CD4-positive, alpha-beta T cell treated with Interleukin-17A for 1 hour (primary cell): ENCODE measurements at places on chromosomes 3 and 15.

DNA sequence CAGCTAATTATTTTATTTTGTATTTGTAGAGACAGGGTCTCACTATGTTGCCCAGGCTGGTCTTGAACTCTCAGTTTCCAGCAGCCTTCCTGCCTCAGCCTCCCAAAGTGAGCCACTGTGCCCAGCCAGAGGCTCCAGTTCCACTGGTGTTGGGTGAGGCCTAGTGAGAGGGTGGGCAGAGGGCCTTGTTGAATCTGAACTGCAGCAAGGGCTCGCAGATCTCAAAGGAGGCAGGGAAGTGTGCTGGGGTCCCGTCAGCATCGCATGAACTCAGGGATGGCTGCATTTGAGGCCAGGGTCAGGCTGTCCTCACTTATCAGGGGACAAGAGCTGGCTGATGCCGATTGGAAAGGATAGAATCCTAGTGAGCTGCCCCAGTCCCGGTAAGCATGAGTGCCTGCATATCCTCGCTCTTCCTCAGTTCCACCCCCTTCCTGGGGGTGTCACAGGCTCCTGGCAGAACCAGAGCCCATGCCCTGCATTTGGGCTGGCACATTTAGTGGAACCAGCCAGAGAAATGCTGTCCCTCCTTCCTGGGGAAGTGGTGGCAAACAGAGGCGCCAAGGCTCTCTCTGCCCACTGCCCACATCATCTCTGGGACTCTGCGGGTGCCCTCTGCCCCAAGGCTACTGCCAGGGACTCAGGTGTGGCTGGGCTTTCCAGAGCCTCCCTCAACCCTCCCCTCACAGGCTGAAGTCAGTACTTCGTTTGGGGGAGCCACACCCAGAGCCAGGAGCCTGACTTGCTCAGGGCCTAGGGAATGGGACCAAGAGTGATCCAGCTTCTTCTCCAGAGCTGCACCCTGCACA lies 24.1 kb downstream of the ALS2CL start:
- no peak for DNase-seq

GRCh38 chr3:46998121-46998851 lies 18.8 kb downstream of the NBEAL2 start:
- peak; percentile 77 for DNase-seq

DNA sequence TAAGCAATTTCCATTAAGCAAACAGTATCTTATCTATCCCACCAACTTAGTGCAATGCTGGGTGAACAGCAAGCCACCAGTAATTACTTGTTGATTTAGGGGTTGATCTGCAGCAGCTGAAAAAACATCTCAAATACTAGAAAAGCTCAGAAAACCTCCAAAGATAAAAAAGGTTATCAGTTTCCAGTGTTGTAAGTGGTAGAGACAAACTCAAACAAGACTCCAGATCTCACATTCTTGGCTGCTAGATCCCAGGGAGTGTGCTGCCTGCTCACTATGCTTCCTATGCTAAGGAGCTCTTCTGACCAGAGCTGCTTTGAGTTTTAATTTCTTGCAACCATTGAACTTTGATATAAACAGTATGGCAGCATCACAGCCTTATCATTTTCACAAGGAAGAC lies 11.3 kb downstream of the B3GALNT1 start:
- no peak for DNase-seq

DNA sequence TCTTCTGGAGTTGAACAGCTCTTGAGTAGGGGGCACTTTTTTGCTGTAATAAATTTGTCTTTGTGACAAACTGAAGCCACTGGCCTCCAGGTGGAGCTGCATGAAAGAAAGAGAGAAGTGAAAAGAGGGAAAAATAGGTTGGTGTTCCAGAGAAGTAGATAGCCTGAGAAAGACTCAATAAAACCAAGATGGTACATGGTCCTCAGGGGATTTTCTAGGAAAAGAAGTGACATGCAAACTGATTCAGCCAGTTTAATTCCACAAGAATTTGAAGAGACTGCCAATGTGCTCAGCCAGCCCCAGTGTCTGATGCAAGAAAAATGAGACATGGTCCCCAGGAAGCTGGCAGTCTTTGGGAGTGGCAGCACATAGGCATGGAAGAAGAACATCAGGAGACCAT lies 152.7 kb downstream of the CD47 start:
- DNase-seq: peak; percentile 40

GRCh38 chr3:72343078-72343477 lies 505.2 kb downstream of the SHQ1 start:
- DNase-seq: no peak

DNA sequence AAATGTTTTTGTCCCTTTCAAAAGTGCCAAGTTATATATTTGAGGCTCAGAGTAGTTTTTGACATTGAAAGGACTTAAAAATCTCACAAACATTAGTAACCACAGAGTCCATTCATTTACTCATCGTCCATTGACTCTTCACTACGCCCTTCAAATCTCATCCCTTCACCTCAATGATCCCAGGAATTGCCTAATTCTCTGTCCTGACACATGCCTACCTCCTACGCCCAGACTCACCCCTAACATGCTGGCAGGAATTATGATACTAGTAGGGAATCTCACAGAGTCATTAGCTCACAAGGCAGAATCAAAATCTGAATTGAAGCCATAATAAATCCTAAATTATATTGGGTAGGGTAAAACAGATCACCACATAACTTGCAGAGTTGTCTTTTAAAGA lies 410.1 kb downstream of the RAP2B start:
- no peak for DNase-seq

DNA sequence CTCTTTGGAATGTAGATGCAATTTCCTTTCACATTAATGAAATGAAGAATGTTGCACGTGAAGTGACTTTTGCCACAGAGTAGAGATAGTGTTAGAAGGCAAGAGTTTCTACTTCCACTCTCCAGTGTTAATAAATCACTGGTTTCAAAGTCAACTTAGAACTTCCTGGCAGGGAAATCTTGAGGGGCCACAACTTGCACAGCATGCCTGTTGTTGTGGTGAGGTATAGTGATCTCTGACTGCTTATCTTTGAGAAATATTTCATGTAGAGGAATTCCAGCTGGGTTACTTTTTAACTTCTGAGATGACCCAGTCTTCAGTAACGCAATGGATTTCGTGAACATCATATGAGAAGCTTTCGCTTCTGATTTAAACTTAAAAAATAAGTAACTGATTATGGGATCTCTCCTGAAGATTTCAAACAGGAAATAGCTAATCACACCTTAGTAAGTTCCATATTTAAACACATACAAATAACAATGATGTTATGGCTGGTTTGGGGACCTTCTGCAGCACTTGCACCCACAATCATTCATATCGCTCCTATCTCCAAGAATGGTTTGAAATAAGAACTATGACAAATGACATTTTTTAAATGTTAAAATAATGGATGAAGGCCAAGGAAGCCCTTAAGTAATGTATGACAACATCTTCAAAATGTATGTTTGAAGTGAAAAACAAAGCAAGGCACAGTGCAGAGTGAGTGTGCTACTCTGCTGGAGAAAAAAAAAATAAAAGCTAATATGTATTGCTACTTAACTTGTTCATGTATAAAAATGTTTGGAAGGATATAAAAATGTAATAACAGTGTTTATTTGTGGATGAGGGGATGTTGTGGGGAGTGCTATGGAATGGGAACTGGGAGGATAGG lies 726.5 kb upstream of the NECTIN3 start:
- no peak for DNase-seq

DNA sequence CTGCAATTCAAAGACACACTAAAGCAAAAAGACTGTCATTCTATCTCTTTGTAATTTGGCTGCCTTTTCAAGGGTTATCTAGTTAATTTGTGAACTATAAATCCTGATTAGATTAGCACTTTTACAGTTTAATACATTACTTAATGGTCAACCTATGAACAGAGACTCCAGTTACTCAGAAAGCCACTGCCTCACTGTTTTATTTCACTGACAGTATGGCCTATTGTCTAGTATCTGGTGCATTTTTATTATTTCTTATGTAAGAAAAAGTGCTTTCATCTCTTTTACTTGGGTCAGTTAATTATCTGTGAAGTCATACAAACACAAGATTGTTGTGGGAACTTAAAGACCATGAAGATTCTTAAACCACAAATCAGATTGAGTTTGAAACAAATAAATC lies 133.8 kb downstream of the ZBBX start:
- DNase-seq: no peak

GRCh38 chr3:49900491-49901153 lies 3.1 kb downstream of the MST1R start:
- no peak for DNase-seq

DNA sequence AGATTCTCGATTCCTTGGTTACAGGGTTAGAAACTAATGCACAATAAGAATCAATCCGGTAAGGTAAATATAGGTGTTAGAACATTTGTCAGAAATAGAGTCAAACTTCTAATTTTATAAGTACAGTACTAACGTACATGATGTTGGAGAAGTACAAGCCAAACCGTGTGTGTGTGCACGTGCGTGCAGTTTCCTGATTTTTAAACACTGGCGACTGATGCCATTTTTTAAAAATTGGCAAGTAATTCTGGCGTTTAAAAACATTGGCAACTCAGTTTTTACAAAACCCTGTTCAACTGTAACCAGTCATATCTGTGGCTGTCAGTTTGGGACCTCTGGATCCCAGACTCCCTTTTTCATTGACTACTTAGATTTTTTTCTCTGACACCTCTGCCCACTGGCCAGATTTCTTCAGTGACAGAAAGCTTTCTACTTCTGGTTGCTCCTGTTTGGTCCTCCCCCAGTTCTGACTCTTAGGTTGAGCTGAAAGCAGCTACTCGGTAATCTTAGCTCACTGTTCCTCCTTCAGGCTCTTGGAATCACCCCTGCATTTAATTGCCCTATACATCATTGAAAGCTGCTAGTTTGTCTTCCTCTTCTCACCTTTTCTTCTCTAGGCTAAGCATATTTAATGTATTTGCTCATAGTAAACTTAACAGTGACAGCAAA lies 843 bp downstream of the ATG7 start:
- DNase-seq: peak; percentile 16

- DNase-seq: peak; percentile 84
Observed at GRCh38 chr3:51974963-51975851, at the start of gene ABHD14A. Gene ABHD14A, plus strand, starts transcription at chr3:51975064. Its CDS starts 72 bp downstream, at chr3:51975136.

DNA sequence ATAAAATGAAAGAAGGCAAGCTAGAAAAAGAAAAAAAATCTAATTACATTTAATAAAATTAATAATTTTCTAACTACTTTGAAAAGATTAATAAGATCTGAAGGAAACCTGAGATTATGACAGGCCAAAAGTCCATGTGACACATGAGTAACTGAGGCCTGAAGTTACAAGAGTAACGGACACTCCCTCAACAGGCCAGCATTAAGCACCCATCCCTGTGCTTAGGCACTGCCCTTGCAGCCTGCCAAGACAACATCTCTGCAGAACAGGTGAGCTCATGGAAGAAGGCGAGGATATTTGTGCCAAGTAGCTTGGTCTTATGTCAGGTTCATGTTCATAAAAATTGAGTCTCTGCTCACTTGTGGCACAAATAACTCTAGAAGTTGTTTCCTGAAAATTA lies 31.8 kb downstream of the SUCLG2 start:
- no peak for DNase-seq

DNA sequence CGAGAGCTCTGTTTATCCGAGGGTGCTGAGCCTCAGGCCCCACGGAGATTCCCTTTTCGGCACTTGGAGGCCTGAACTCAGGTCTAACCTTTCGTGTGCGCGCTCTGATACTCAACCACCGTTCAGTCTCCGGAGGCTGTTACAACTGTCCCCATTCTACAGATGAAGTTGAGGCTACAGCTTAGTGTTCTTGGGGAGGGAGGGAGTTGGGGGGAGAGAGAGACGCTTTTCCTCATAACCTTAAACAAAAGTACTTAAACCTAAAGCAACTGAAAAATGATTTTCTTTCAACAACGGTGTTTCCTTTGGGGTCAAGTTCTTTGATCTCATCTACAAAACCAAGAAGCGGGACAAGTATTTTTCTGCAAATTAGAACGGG lies 952 bp upstream of the CHST2 start:
- DNase-seq: no peak

GRCh38 chr15:25385986-25386385 lies 52.8 kb downstream of the UBE3A start:
- no peak for DNase-seq

GRCh38 chr15:53389271-53390037 lies 370.0 kb downstream of the WDR72 start:
- no peak for DNase-seq

GRCh38 chr3:173096140-173096539 lies 44.9 kb downstream of the SPATA16 start:
- DNase-seq: no peak

DNA sequence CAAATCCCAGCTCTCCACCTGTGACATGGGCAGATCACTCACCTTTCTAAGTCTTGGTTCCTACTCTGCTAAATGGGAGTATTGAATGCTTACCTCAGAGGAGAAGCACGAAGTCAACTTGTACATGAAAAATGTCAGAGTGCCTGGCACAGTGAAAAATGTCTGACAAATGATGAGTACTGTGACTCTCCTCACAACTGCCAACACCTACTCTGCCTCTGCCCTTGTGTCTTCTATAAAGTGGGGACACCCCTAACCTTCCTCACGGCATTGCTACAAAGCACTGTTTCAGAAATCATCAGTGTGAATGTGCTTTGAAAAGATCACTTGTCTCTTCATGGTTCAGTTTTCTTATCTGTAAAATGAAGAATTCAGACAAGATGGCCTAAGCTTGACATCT lies 940 bp upstream of the CCR1 start:
- no peak for DNase-seq

GRCh38 chr3:172303181-172303580 lies 145.1 kb downstream of the GHSR start:
- no peak for DNase-seq

DNA sequence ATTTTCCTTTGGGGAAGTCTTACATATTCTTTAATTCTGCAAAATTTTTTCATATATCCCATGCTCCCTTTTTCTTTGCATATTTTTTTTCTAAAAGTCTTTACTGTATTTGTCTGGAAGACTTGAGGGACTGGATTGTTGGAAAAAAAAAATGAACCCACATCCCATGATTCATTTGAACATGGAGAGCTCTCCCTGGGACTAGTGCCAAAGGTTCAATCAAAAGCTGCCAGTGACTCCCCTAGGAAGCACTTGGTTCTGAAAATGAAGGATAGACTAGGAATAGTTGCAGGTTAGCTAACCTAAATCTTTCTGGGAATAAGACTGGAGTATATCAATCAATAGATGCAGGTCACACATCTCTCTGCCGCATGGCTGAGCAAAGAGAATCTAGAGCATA lies 16.4 kb upstream of the BNC1 start:
- no peak for DNase-seq

- DNase-seq: no peak
Observed at GRCh38 chr15:32700501-32701150, 17.2 kb upstream of the GREM1 start.

DNA sequence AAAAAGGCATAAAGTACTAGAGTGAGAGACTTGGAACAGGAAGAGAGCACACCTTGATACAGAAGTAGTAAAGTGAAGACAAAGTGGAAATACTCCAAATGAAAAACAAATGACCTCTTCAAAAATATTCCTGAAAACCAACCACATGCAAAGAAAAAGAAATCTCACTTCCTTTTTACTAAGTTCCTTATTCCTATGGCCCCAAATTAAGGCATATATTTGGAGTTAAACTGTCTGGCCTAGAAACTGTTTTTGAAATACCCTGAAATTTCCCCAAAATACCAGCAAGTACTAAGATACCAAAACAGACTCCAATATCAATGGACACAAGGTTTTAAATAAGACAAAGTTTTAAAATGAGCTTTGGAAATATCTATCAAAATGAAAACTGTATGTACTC lies 58.2 kb downstream of the ZNF148 start:
- no peak for DNase-seq
